ENCODE measurements at places on chromosomes 2 and 18. TPM values are rescaled to one million over a fixed set of nuclear protein-coding genes. Genes with fewer than 3 reads are reported as not detected.

L3MBTL4 gene
- total RNA-seq, result 0.87 TPM

CHRNA1 gene
- not detected for total RNA-seq

AGXT gene
- total RNA-seq, result 0.36 TPM

FNDC4 gene
- total RNA-seq, result 1.3 TPM

GRP gene
- total RNA-seq, result not detected

NCKAP5 gene
- 0.10 TPM for total RNA-seq

DNA sequence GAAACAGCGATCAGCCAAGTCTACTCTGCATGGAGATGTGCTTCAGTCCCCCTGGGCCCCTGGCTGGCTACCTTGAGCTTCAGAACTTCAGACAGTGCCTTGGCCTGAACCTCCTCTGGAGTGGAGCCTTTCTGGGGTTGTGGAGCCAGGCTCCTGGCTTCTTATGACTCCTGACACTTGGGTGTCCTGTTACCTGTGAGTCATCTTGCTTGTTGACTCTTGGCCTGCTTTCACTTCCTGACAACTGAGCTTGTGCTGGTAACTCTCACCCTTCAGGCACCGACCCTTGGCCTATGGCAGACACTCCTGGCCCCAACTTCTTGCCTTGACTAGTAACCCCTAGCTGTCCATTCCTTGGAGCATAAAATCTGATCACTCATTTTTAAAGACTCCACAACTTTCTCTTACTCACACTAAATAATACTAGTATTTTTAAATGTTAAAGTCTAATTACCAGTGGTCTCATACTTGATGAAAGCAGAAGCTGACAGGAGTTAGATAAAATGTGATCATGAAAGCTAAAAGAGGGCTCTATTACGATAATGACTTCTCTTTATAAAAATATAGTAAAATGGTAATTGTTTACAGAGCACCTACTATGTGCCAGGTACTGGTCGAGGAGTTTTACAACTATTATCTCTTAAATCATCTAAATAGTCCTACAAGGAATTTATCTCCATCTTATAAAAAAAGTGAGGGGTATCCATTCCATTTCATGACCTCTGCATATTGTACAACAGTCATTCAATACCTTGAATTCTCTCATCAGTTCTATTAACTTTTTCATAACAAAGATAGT, 46.3 kb upstream of the VIT start:
- peak; percentile 69 for DNase-seq

- DNase-seq, result no peak
Measured at GRCh38 chr2:218798767-218799504, 17.0 kb downstream of the CYP27A1 start.

DNA sequence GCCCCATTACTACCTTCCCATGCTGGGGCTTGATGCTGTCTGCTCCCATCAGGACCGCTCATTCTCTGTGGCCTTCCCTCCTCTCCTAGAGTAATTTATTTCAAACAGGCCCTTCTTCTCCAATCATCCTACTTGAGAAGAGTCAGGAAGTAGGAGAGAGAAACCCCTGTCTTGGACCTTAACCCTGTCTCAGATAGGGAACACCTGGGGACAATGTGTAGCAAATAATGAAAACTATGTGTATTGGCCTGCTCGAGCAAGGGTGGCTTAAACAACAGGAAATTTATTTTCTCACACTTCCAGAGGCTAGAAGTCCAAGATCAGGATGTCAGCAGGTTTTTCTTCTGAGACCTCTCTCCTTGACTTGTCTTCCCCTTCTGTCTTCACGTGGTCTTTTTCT, 26.6 kb upstream of the NEMP2 start:
- DNase-seq, result no peak

GRCh38 chr18:62198259-62198658, 11.2 kb downstream of the RELCH start:
- DNase-seq, result no peak
